ENCODE measurements at places on chromosomes 12 and 14.
A peak's percentile ranks its signal among the peaks of the same experiment; 100 is the strongest.

DNA sequence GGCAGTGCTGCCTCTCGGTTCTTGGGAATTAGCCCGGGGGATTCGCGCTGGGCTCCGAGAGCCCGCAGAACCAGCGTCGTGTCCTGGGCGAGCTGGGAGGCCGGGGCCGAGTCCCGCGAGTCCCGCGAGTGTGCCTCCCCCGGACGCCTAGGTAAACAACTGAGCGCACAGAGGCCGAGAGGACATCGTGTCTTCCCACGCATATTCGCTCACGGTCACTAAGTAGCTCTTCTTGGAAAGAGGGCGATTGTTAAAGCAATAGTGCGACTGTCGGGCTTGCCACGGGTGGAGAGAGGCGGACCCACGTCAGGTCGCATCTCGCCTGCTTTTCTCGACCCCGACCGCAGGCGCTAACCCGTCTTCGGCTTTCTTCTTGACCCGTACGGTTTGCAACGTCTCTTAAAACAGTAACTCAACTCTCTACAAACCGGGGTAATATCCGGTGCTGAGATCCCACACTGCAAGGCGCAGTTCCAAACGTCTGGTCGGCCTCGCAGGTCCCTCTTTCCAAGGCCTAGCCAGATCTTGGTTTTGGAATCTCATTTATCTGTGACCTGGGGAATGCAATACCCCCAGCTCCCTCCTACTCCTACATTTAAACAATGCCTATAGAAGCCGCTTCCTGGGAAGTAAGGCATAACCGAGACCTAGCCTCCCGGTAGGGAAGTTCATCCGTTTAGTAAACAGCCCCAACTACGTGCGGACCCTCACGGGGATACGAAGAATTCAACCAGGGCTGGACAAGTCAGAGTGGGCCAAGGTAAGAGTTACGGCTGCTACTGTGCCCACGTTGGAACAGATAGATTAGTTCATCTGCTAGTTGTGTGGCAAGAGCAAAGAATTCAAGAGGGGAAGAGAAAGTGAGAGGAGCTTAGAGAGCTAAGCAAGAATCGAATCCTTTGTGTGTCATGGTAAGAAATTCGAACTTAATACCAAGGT is 736 bp upstream of the PHLDA1 start:
- no peak for DNase-seq

- peak; percentile 35 for DNase-seq
Observed at GRCh38 chr12:120584343-120585149, 3.3 kb upstream of the POP5 start.

GRCh38 chr14:99968191-99968920 is 96.9 kb upstream of the EVL start:
- no peak for DNase-seq

DNA sequence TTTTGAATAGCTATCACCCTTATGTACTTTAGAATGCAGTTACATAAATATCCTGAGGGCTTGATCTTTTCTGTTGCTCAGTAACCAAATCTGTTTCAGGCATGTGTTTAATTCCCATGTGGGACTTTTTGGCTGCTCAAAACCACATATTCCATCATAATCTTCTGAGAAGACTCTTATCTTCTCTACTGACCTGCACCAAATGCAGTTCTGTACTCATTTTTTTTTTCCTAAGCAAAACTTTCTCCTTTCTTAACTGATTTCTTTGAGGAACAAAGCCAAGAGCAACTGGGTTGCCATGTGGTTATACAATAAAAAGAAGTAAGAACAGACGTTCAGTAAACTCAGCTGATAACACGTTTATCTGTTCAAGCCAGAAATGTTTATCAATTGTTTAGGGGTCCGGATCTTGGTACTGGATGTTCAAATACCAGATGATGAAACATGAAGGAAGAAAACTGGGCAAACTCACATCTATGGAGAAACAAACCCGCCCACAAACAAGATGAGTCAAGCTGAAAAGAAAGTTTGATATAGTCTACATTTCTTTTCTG is 50.1 kb downstream of the TMEM132C start:
- no peak for DNase-seq

GRCh38 chr12:50960130-50960529 is 7.8 kb downstream of the HIGD1C start:
- DNase-seq = no peak

- DNase-seq = no peak
Observed at GRCh38 chr14:91063119-91063518, 2.7 kb upstream of the RPS6KA5 start.

DNA sequence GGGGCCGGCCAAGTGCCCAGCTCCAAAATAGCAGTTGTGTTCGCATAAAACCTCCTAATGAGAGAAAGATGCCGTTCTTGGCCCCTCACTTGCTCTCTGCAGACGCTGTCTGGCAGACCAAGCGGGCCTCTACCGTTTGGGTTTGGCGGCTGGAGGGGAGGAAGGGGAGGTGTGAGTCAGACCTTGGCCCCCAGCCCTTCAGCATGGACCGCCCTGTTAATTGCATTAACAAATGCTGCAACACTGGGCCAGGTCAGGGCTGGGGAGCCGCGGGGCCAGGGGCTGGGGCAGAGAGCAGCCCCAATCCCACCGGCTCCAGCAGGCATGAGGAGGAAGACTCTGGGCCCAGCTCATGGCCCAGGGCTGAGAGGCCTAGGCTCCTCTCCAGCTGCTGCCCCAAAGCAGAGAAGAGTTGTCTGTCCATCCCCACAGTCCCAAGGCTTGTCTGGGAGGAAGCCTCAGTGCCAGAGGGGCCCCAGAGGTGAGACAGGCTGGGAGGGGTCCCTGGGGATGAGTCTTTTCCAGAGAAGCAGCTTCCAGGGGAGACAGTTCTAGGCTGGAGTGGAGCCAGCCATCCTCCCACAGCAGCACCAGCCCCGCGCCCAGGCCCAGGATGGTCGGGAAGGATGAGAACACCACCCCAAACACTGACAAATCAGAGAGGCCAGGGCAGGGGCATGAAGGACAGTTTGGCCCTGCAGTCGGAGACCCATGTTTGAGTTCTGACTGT is 16.9 kb downstream of the LTBP2 start:
- no peak for DNase-seq

DNA sequence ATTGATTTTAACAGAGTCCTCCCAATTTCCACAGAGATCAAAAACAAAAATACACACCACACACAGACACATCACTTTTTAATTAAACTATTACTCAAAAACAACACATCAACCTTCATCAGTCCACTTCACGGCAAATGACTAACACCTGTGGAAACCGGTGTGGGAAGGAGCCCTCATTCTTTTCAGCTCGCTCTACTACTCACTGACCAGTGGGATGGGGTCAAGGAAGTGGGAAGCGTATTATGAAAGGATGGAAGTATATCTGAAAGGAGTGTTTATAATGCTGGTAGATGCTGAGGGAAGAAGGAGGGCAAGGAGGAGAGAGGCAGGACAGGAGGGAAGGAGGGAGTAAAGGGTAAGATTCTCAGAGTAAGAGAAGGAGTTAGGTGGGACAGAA is 156.5 kb downstream of the EPS8 start:
- no peak for DNase-seq

GRCh38 chr12:104132351-104132956 is 5.6 kb downstream of the NFYB start:
- DNase-seq = no peak

- DNase-seq = no peak
Observed at GRCh38 chr14:101116065-101116464, 212.5 kb upstream of the RTL1 start.

- no peak for DNase-seq
Observed at GRCh38 chr12:15690320-15690719, 98.9 kb downstream of the EPS8 start.

DNA sequence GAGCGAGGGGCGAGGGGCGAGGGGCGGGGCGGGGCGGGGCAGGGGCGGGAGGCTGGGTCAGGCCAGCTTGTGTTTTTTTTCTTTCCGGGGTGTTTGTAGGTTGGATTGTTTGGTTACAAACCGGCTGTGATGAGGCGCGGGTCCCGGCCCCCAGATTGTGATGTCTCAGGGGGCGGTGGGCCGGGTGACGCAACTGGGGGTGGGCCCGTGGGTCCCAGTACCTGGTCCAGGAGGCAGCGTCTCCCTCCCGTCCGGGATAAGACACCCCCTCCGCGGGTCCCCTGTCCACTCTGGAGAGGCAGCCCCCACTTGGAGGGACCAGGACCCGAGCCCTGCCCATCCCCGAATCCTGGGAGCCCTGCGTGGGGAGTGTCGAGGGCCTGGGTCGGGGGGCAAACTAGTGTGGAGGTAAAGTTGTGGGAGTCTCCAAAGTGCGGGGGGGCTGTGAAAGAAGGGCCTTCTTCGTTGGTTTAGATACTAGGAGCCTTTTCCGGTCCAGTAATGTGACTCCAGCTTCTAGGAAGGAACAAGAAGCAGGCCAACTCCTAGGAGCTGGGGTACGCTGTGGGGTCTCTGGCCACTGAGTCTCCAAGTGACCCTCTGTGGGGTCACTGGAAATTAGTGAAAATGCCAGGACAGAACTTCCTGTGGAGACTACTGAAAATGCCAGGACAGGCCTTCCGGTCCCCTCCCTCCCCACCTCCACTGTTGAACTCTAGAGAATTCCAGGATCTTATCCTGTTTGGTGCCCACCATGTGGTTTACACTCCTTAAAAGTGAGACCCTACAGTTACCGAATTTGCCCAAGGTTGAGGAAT is 579 bp upstream of the CLMN start:
- no peak for DNase-seq

DNA sequence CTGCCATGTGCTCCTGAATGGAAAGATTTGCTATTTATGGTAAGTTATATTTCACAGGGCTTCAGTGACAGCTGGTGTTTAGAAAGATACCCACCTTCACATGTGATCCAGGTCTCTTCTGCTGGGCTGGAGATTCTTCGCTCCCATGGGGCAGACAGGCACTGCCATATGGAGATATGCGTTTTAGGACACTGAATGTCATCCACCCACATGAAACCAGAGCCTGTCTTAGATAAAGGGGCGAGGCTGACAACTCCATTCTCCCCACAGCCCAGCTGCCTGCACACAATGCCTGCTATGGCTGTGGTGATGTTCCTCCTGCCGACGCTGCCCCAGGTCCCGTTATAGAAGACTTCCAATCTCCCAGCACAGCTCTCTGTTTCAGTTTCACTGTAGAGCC is 69.4 kb downstream of the ACSM4 start:
- DNase-seq = no peak

GRCh38 chr12:106758349-106759110 is 16.0 kb upstream of the RIC8B start:
- no peak for DNase-seq

DNA sequence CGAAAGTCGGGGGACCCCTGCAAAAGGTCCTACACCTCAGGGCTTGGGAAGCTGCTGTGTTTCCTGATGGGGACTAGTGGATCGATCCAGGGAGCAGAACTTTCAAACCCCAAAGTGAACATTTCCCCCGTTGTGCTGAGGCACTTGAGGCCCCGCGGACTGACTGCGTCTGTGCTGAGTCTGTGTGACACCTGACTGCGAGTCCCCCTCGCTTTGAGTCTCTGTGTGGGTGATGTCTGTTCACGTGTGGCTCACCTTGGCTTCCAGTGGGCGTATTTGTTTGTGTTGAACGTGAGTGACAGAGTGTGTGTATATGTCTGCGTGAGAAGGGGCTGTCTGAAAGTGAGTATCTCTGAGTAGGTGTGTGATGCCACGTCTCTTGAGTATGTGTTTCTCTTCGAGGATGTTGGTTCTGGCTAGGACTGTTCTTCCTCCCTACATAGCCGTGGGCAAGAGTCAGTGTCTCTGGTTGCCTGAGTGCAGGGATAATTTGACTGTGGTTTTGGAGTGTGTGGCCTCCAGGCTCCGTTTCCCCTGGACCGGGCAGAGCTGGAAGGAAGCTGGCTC is 1.3 kb downstream of the TEAD4 start:
- DNase-seq = no peak
